ENCODE measurements at places on chromosomes 4 and X.

DNA sequence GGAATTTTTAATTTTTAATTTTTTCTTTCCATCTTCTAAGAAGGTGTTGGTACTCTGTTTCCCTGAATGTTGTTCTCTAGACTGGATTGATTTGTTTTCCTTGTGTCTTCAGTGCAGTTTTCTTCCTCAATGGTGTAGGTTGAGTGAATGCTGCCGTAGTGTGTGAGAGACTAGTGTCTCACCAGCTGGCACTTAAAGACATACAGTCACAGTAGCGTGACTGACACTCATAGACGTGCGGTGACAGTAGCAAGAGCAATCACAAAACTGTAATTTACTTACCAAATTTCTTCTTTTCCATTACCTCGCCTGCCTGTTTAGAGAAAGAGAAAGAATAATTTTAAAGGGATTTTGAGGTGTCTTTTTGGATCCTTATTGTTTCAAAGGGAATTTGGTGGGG lies 21.4 kb upstream of the PGM2 start:
- DNase-seq: no peak

DNA sequence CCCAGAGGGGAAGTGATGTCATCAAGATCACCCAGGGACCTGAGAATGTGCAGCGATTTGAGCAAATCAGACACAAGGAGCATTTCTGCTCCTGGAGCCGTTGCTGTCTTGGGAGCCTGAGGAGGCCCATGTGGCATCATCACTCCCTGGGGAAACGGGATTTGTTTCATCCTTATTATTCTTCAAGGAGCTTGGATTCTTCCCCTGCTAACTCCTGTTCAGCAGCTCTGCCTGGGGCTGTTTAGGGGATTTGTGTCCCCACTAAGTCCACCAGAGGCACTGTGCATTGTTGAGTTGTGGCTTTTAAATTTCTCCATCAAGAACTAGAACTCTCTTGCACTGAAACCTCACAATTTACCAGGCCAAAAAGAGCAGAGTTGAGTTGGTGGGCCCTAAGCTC lies 104.2 kb upstream of the MSX1 start:
- no peak for DNase-seq

DNA sequence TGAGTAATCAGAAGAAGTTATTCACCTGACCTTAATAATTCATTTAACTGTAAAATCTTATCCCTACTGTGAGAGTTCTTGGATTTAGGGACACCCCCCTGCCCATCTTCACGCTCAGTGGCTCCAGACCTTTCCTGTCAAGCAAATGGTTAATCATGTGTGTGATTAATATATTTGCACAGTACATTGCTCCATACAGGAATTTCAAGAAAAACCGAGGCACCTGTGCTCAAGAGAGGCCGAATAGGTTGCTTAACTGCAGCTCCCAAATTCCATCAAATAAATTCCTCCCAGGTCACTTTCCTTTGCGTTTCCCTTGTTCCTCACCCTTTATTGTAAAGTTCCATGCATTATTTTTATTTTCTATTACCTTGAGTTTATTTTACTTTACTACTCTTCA lies 119.5 kb downstream of the STOX2 start:
- no peak for DNase-seq

- DNase-seq: no peak
Measured at GRCh38 chr4:81527709-81528108, 56.0 kb upstream of the RASGEF1B start.

DNA sequence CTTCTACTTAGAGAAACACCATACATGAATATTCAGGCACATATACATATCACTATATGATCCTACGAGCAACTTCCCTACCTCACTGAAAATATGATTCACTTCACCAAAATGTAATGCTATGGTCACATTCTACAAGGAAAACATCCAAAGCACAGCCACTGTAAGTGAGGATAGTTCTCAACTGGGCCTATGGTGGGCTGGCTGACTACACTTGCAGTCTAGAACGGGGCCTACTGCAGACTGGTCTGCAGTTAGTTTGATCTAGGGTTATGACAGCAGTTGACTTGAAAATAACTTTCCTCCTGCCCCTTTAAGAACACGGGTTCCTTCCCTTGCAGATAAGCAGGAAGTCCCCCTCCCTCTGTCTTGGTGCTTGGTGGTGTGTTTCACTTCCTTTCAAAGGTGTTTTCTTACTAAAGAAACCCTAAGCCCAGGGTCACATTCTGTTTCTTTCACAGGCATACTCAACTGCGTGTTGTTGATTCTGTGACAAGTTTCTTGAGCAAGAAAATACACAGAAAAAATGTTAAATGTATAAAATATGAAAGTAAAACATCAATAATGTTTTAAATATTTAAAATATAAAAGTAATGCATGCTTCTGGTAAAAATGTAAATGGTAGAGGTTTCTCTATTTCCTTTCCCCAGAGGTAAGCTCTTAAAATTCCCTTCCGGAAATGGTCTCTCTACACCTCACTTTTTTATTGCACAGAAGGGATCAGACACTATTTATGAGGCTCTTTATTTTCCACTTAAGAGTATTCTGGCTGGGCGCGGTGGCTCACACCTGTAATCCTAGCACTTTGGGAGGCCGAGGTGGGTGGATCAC lies 18.0 kb upstream of the TMSB4X start:
- DNase-seq: no peak

Data from cortex of kidney (tissue), 1 donor.